Stimulated activated CD8-positive, alpha-beta memory T cell treated with anti-CD3 and anti-CD28 coated beads, Interleukin-4, amount 100 ng/mL, for 1 hour (primary cell): ENCODE measurements at places on chromosomes 7 and 10.

DNA sequence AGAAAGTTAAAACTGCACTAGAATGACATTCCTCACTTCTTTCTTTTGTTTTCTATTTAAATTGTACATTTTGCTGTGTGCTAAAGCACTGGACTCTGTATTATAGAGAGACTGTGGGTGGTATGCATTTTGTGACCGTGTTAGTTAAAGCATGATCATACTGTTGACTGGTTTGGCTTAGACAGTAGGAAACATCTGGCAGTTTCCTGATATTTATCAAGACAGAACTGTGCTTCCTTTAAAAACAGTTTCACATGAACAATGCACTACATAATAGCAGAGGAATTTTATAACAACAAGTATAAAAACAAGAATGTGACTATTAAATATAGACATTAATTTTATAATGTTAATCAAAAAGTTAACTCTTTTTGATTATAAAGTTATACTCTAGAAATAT lies 23.1 kb downstream of the GNG11 start:
- DNase-seq = no peak

GRCh38 chr10:23106331-23107072 lies 11.1 kb downstream of the MSRB2 start:
- no peak for DNase-seq

GRCh38 chr7:7988706-7989105 lies 20.1 kb downstream of the GLCCI1 start:
- DNase-seq = no peak

GRCh38 chr7:36621396-36621795 lies 102.9 kb downstream of the AOAH start:
- DNase-seq = no peak

DNA sequence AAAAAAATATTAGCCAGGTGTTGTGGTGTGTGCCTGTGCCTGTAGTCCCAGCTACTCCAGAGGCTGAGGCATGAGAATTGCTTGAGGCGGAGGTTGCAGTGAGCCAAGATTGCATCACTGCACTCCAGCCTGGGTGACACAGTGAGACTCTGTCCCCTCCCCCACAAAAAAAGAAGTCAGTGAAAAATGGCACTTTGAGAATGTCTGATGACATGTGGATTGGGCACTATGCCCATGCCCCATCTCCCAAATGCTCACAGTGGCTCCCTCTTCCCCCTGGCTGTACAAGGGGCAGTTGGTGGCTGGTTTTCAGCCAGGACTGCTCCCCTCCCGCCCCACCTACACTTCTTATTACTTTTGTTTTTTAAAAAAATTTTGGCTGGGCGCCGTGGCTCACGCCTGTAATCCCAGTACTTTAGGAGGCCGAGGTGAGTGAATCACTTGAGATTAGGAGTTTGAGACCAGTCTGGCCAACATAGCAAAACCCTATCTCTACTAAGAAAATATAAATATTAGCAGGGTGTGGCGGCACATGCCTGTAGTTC lies 26.1 kb downstream of the IL15RA start:
- no peak for DNase-seq

- DNase-seq = no peak
Measured at GRCh38 chr7:65449505-65449852, 75.8 kb downstream of the ZNF92 start.

GRCh38 chr7:106420210-106420609 lies 135.4 kb upstream of the NAMPT start:
- DNase-seq = no peak

DNA sequence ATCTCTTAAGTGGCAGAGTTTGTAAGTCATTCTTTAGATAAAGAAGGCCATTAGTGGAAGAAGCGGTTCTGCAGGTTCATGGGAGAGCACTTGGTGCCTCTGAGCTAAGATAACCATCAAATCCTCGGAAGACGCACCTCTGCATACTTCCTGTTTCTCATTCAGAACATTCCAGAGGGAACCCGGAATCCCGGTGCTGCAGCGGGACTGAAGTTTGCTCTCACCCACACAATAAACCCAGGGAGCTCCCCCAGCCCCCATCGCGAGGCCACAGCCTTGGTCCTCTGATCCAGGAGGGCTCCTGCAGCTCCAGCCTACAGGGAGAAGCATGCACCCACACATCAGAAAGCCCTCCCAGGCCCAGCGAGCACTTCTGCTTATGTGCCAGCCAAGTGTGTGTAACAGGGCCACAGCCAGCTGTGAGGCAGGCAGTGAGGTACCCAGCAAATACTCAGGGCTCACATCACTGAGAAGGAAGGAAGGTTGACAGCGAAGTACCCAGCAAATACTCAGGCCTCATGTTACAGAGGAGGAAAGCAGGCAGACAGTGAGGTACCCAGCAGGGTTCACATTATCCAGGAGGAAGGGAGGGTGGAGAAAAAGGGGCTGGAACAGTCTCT lies 142.4 kb downstream of the DIP2C start:
- DNase-seq = no peak

GRCh38 chr10:129942936-129943715 lies 20.9 kb downstream of the EBF3 start:
- DNase-seq = no peak

DNA sequence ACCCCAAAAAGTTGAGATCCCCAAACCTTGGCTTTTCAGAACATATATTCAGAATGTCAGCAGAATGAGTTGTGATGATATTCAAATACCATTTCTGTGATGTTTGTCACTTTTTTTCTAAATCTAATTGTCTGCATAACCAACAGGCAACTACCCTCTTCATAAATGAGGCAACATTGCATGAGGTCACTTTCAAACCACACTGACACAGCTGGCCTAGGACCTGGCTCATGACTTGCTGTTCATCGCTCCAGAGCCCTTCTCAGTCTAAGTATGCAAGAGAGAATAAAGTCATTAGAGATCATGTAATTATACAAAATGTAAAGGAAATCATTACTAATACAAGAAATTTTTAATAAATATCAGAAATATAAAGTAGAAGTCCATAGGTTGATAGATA lies 681.9 kb downstream of the GRM8 start:
- no peak for DNase-seq

DNA sequence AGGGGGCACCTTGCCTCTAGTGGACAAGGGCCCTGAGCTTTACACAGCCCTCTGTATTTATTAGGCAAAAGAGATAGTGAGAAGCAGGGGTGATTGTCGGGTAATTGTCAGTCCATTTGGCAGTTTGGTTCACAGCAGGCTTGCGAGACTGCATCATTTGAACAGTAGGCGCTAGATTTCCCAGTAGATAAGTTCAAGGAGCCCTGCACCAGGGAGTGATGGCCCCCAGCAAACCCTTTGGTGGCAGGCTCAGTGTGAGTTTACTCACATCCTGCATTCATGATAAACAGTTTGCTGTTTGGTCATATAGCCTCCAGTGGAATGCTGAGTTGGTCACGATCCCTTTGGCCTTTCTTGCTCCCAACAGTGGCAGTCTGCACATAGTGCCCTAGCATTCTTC lies 59.4 kb downstream of the MARCHF5 start:
- no peak for DNase-seq

- no peak for DNase-seq
Measured at GRCh38 chr7:117095055-117095454, 141.8 kb downstream of the ST7 start.

DNA sequence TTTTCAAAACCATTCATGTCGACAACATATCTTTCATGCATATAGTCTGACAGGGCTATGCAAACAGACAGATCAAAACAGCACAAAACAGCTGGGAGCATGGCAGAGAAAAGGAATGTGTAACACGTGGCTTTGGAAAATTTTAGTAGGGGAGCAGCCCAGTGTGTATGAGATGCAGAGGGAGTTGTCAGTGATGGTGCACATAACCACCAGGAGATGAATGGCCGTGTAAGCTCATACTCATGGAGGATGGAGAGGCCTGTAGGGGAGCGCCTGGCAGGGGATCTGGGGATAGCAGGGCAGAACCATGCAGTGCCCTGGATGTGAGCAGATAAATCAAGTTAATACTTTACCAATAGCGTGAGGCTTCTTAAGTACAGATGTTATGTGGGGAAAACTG lies 45.7 kb downstream of the RHOBTB1 start:
- DNase-seq = no peak

GRCh38 chr10:30074090-30074489 lies 14.7 kb upstream of the JCAD start:
- no peak for DNase-seq

GRCh38 chr10:3412646-3413045 lies 240.1 kb upstream of the PITRM1 start:
- DNase-seq = no peak

DNA sequence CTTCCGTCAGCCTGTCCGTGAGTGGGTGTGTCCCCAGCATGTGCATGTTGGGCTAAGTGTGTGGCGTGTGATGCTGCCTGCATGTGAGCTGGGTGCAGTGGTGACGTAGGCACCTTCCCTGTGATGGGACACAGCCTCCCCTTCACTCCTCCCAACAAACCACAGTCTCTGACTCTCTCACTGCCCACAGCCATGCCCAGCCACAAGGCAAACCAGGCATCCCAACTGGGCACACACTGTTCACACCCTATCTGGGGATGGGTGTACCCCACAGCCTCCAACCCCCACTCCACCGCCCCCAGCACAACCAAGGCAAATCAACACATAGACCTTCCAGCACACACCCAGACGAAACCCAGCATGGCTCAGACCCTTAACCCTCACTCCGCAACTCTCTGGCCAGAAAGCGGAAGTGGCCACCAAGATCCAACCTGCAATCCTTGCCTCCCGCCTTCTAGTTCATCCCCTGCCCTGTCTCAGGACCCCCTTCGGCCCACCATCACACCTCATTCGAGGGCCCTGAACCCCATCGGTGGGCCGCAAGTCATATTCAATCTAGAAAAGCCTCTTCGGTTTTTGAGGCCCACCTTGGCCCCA lies 10.4 kb downstream of the PSD start:
- DNase-seq = no peak

DNA sequence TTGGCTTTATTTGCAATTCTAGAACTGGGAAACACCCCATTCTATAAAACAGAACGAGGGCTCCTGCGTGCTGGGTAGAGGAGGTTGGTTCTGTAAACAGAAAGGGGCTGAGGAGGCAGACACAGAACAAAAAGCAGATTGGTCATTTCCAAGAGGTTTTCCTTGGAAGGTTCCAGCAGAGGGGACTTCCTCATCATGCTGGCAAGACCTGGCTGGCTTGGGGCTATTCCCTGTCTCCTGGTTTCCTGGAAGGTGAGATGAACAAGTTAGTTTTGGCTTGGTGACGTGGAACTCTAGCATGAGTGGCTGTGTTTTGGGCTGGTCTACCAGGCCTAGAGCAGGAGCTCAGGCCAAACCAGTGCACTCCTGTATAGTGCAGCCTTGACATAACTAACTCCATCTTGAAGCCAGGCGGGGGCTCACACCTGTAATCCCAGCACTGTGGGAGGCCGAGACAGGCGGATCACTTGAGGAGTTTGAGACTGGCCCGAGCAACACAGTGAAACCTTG lies 26.1 kb upstream of the DNAJB6 start:
- no peak for DNase-seq

DNA sequence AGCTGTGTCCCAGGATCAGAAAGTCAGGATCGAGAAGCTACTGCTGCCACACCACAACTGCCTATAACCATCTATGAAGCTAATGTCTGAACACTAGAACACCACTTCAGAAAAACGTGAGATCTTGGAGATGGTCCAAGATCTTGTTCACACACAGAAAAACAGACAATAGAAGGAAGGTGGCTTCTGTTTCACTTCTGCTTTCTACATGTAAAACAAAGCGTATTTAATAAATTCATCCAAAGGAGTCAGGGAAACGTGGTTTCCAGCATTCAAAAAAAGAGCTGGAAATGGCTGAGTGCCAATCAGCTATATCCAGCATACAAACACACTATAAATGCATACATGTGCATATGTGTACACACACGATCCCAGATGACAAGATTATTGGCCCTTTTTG lies 70.2 kb upstream of the CCDC71L start:
- DNase-seq = no peak

DNA sequence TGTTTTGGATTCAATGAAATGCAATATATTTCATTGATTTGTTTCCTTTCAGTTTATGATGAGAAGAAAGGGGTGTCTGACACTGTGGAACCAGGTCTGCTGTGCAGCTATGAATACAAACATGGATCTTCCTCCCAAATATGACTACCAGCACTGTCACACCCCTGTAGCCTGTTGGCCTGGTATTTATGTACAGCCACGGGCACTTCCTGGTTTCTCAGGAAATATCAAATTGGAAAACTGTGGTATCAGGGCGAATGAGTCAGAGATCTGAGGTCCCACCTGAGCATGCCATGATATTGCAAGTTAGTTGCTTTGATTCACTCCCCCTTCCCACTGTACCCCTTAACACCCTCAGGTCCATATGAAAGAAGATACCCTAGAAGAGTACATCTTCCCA lies 87.8 kb downstream of the DNMBP start:
- DNase-seq = no peak

DNA sequence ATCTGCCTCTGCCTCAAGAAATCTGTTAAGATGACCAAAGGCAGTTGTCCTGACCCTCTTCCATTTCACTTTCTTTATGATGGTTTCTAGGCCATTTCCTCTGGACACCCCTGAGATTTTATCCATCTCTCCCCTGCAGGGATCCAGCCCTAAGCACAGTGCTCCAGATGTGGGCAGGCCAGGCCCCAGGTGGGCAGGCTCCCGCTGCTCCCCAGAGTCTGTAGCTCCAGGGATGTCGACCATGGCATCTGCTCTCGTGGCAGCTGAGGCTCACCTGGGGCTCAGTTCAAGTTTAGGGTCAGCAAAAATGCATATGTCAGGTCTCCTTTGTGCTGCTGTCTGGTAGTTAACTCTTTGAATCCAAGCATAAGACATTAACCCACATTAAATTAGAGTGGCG lies 11.8 kb downstream of the CEP41 start:
- DNase-seq = no peak

DNA sequence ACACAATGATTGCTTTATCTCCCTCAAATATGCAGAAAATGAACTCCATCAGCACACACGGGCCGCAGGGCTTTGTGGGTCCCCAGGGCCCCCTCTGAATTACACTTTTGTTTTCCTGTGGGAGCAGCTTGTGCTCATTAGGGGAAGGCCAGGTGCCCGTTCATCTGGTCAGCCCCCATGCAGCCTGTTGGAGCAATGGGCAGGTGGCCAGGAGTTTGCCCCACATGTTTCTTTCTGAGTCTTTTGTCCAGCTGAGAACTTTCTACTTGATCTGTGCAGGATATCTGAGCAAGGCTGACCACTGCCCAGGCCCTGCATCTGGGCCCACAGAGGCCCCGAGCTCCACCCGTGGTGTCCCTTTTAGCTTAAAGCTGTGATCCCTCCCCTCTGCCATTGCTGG lies 105.3 kb upstream of the FAM20C start:
- no peak for DNase-seq

GRCh38 chr7:5213286-5213645 lies 23.2 kb downstream of the WIPI2 start:
- DNase-seq = no peak
